ENCODE measurements at places on chromosomes 3 and 15.

DNA sequence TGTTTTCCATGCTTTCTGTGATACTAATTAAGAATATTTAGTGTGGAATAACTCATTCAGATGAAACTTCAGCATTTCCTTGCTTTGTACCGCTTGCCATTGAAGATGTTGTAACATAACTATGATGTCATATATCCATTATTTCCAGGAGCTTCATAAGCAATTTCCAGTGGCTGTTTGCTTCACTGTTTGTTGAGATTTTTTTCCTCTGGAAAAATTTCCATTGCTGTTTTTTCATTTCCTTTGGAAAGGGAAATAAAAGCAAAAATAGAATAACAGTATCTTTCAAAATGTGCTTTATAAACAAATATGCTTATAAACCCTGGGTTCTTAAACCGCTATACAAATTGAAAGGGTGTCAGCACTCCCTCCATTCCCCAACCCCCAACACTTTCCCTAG lies 319.6 kb upstream of the SEMA6D start:
- DNase-seq, result no peak

DNA sequence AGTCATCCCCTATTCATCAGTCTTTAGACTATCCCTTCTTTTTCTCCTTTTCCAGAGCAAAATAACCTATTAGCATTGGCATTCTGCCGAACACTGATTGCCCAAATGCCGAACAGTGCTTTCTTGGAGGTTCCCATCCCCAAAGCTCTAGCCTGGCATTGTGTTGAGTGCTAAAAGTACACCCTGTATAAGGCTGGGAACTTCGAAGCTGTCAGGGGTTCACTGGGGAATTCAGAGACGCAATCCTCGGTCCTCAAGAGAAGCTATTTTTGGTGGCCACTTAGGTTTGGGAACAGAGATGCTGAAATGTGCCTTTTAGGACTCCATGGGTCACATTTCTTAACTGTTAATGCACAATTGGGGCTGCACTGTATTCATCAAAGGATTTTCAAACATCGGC lies 8.4 kb downstream of the FRMD5 start:
- DNase-seq, result no peak

GRCh38 chr3:108130701-108131474 lies 40.1 kb upstream of the CD47 start:
- DNase-seq, result no peak

GRCh38 chr3:59401924-59402323 lies 352.1 kb upstream of the CFAP20DC start:
- no peak for DNase-seq

- DNase-seq, result no peak
Observed at GRCh38 chr15:83613714-83614113, 40.2 kb upstream of the ADAMTSL3 start.

DNA sequence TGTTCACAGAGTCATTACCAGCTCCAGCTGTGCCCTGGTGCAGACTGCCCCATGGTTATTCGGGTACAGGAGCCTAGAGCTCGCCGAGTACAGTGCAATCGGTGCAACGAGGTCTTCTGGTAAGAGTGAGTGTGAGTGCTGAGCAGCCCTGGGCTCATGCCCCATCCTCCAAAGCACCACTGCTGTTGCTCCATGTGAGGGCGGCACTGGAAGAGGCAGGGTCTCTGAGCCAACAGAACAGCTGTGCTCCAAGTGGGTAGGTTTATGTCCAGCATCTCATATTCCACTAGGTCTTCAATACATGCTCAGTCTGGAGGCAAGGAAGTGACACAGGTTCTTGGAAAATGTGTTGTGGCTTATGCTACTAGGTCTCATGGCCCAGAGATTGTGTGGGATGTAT lies 19.5 kb upstream of the P4HTM start:
- DNase-seq, result no peak

- DNase-seq, result no peak
Observed at GRCh38 chr3:126081618-126082361, 2.1 kb downstream of the SLC41A3 start.

- DNase-seq, result no peak
Observed at GRCh38 chr3:134876836-134877235, 81.8 kb downstream of the EPHB1 start.

DNA sequence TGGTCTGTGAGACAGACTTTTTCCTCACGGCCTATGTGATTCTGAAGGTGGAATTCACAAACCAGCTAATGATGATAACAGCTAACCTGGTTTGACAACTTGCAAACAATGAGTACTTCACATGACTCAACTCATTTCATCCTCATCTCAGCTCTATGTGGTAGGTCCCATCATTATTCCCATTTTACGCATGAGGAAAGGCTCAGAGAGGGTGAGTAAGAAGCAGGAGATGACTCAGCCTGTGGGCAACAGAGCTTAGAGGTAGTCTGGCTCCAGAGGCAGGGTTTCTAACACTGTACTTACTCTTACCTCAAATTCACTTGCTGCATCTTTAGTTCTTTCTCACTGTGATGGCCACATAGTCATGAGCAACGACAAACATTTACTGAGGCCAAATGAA lies 25.8 kb upstream of the PSMD6 start:
- no peak for DNase-seq

DNA sequence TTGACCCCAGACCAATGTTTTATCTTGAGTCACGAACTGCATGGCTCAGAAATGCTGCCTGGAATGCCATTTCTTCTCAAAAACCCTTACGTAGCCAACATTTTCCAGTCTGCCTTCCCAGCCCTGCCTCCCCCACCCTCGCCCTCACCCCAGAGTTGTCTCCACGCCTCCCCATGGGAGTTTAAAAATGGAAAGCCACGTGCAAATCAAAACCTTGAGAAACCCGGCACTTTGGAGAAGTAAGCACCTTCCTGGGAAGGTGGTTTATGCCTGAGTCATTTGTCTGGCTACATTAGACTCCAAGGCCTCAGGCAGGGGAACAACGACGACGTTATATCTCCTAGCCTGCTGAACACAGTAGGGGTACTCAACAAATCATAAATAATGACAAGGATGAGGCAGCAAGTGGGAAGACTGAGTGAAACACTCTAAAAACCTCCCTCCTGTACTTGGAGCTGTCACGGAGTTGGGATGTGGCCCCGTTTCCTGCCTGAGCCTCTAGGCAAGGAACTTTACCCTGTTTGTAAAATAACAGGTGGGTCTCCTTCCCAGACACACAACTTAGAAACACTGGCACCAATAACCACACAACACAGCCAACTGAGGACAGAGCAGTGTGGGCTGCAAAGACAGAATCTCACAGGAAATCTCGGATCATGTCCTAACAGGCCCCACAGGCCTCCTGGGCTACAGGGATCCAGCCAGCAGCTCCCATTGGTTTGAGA lies 179.1 kb downstream of the NTRK3 start:
- no peak for DNase-seq

DNA sequence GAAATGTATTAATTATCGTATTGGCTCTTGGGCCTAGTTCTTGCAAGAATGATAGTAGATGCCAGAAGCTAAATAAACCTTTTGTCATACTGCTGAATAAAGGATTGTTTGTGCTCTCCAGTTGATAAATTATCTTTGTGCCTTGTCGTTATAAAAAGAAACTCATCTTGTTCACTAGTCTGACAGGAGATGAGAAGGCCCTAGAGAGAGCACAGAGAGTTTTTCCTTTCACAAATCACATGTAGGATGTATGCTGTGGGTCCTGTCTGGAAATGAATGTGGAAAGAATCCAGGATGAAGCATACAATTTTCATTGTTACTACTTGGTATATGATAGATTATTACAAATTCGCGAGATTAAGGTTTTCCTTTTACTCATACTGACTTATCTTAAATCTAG lies 113.0 kb downstream of the NLGN1 start:
- DNase-seq, result no peak

DNA sequence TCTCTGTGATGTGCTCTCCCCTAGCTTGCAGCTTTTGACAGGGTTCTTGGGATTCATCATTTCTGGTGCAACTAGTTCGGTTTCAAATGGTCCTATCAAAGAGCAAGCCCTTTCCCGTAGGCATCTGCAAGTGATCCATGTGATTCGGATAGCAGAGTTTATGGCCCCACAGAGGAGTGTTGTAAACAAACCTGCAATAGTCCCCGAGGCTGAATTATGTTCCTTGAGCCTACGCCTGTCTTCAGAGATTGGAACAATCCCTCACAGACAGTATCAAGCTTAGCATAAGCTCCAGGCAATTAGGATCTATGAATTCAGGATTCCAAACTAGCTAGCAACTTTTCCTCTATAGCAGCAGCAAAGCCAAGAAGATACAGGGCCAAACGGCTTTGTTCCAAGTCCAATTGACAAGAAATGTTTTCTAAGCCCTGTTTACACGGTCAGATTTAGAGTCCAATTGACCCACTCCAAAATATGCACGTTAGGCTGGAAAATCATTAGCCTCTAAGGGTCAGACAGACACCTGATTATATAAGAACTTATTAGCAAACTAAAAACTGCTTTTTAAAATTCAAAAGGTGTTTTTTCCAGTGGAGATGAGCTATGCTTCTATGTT lies 24.8 kb downstream of the LNP1 start:
- no peak for DNase-seq

DNA sequence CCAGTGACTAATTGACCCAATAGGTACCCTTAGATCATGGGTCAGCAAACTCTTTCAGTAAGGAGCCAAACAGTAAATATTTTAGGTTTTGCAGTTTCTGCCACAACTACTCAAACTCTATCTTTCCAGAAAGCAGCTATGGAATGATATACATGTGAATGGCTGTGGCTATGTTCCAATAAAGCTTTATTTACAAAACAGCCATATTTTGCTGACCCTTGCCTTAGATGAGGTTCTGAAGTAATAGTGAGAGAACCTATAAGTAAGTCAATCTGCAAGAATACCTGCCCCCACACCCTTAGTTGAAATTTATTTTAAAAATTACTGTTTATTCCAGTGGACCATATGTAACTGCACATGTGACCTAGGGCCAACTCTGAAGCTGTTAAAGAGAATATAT lies 134.0 kb downstream of the CMSS1 start:
- no peak for DNase-seq

DNA sequence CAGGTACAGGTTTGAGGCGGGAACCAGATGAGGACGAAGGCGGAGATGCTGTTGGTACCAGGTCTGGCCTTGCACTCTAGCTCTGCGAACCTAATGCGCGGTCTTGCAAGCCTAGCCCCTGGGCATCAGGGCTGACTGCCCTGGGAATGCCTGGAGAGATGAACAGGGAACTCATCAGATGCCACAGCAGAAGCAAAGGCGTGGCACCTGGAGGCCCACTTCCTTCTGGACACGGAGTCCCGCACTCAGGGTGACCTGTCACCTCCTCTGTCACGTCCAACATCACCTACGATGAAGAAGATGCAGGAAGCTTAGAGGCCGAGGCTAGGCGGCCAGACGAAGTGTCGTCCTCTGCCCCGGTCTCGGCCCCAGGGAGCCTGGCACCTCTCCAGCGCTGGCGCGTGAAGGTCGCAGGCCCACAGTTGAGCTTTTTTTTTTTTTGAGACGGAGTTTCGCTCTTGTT lies 9.4 kb downstream of the RPLP1 start:
- no peak for DNase-seq

DNA sequence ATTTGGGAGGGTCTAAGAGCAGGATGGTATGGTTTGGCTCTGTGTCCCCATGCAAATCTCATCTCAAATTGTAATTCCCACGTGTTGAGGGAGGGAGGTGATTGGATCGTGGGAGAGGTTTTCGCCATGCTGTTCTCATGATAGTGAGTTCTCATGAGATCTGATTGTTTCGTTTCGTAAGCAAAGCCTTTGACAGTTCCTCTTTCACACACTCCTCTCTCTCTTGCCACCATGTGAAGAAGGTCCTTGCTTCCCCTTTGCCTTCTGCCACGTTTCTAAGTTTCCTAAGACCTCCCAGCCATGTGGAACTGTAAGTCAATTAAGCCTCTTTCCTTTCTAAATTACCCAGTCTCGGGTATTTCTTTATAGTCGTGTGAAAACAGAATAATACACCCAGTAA lies 553.7 kb downstream of the TAFA4 start:
- DNase-seq, result no peak

DNA sequence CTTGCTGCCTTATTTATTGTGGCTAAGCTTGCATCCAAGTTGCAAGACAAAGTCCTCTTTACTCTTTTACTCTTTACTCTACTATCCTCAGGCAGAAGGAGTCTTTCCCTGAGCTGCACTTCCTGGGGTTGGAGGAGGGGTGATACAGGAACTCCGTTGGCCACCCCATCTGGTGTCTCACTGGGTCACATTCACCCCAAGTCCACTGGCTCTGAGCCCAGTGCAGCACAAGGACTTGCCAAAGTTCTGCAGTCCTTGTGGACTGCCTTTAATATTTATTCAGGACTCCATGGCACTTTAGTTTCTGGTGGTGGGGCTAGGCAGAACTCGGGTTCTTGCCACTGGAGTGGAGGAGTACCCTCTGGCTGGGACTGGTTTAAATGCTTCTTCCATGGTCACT lies 165.4 kb upstream of the KCNH8 start:
- no peak for DNase-seq

DNA sequence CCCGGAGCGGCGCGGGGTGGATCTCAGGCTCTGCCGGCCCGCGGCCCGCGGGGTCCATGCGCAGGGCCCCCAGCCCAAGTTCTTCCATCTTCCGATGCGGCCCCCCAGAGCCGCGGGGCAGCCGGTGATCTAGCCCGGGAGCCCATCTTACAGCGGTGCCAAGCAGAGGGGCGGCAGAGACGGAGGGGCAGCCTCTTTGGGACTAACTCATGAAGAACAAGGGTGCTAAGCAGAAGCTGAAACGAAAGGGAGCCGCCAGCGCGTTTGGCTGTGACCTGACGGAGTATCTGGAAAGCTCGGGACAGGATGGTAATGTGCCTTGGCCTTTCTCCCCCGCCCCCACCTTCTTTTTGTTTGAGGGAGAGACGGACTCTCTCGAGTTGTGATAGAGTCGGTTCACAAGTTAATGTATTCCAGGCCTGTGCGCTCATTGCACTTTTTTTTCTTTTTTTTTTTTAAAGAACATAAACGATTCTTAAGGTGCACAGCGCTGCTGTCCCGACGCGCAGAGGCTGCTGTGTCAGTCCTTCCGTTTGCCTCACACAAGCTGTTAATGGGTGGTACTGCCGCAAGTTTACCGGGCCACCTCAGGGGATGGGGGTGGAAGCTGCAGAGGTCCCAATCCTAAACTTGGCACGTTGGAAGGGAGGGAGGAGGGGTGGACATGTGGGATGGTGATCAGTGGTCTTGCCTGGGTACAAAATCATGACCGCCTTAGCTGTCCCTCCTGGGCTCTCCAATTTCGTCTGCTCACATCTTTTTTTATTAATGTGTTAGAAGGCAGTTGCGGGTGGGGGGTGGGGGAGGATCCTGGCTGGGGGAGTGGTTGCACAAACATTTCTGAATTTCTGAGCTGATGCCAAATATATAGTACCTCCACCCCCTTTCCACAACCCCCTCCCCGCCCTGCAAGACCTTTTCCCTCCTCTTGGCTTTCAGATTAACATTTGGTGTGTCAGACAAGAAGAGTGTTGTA lies 801 bp downstream of the ARHGAP31 start:
- DNase-seq, result peak; percentile 34

- no peak for DNase-seq
Observed at GRCh38 chr3:196988241-196989029, 19.8 kb upstream of the PIGZ start.

Measured in CD8-positive, alpha-beta T cell (primary cell).